Left ventricle myocardium inferior (tissue), 1 donor: ENCODE measurements at places on chromosomes 4 and X. TPM values are rescaled to one million over a fixed set of nuclear protein-coding genes. Genes with fewer than 3 reads are reported as not detected.

DNA sequence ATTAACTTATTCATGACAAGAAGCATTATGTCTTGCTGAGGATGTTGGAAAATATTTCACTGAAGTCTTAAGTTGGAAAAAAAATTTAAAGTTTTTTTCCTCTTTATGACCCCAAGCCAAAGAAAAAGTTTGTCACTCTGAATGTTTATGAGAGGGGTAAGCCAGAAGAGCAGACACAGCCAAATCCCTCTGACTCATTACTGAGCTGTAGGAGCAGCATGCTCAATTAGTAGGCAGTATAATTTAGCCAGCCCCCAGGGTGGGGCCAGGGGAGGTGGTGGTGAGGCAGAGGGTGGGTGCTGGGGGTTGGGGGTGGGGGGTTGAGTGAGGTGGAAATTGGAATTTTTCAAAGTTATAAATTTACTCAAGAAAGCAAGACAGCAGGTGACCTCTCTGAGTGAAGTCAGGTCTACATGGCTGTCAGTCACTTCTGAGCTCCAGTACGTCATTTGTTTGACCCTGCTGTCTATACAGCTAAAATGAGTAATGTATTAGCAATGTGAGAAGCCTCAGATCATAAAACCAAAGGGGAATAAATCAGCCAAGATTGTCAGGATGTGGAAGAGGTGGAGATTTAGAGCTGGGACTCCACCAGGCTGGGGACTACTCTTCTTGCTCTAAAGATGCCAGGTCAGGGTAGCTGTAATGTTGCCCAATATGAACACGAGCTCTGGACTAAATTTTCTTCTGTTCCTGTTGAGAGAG lies 98.8 kb upstream of the NDP start:
- H3K27me3 ChIP-seq, result no peaks in the 10 kb centered on the region
- no peaks in the 10 kb centered on the region for H3K36me3 ChIP-seq
- no peaks in the 10 kb centered on the region for H3K4me1 ChIP-seq
- no peak for DNase-seq
- no peak overlapping the region for H3K4me3 ChIP-seq

DNA sequence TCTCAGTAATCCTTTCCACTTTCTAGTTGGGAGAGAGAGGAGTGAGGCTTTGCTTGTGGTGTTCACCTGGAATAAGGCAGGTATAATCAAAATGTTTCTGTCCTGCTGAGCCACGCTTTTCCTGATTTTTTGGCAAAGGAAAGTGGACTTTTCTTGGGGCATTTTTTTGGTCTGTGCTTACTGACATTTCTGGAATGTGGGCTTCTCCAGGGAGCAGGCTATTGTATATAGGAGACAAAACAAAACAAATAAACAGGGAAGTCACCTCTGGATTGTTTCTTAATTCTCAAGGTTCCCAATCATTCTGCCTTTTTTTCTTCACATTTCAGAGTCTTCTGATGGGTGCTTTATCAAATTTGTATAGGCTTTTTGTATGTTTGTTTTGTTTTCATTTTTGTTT lies 25.7 kb upstream of the RP2 start:
- no peak for DNase-seq
- H3K27me3 ChIP-seq, result no peaks in the 10 kb centered on the region
- H3K27ac ChIP-seq, result no peak overlapping the region
- H3K36me3 ChIP-seq, result no peaks in the 10 kb centered on the region
- no peaks in the 10 kb centered on the region for H3K4me1 ChIP-seq

Gene ENAM
- 6.2 TPM for total RNA-seq

Gene TMEM271
- not detected for total RNA-seq

- H3K27me3 ChIP-seq, result no peaks in the 10 kb centered on the region
- no peak for DNase-seq
- H3K4me1 ChIP-seq, result no peaks in the 10 kb centered on the region
- H3K36me3 ChIP-seq, result no peaks in the 10 kb centered on the region
- H3K4me3 ChIP-seq, result no peak overlapping the region
Observed at GRCh38 chr4:141926406-141926805, 290.0 kb downstream of the IL15 start.

Gene NUDT10
- 0.27 TPM for total RNA-seq
